ENCODE measurements at places on chromosomes 6 and 20.
A peak's percentile ranks its signal among the peaks of the same experiment; 100 is the strongest.

GRCh38 chr6:139917951-139918630 is 543.6 kb upstream of the CITED2 start:
- DNase-seq = no peak

- DNase-seq = no peak
Observed at GRCh38 chr20:34410336-34410735, 47.3 kb downstream of the ITCH start.

DNA sequence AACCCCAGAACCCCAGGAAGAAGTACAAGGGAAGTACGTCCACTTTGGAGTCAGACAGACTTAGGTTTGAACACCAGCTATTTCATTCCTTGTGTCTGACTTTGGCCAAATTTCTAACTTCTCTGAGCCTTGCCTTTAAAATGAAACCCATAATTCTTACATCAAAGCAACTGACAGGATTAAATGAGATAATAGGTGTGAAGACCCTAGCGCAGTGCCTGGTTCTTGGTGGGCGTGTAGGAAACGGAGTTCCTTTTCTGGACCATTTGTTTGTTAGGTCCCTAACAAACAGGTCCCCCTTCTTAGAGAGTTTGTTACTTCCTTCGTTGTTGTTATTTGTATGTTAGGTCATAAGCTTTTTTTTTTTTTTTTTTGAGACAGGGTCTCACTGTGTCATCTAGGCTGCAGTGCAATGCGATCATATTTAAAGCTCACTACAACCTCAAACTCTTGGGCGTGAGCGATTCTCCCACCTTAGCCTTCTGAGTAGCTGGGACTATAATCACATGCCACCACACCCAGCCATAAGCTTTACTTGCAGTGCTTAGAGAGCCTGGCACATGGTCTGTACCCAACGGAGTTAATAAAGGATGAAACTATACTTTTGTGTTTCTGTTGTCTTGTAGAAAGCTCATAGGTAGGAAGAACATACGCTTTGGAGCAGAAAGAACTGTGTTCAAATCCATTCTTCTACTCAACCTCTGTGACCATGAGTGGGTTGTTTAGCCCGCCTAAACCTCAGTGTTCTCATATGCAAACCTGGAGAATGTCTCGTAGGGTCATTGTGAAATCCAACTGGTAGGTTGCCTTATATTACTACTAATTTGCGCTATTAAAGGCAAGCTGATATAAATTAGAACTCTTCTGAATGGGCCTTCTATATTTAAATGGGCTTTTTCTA is 21.8 kb upstream of the MROH8 start:
- no peak for DNase-seq

DNA sequence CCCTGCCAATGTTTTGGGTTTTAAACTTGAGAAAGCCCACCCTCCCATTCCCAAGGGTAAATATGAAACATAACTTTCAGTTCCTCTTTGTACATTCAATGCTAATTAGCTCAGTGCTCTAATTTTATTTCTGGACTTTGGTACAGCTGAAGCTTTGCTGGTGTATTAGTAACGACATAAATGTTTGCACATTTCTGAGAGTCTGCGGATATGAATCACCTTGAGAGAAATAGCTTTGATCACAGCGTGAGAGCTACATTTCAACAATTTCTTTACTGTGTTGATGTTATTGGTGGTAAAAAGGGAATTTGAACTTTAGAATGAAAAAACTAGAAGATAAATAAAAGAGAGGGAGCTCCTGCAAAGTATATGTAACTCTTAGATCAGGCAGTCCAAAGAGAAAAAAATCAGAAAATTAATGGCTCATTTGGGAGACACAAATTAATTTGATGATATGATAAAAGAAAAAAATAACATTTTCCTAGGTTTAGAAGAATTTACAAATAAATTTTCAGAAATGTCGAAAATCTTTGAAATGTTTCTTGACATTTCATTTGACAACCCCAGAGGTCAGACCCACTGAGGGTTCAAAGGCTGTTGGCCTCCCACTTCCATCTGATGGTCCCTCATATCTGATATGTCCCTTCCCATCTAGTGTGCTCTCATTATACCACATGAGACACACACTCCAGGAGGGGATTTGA is 38.5 kb upstream of the CAP2 start:
- DNase-seq = no peak

GRCh38 chr6:166619912-166620311 is 7.1 kb downstream of the RPS6KA2 start:
- DNase-seq = no peak

DNA sequence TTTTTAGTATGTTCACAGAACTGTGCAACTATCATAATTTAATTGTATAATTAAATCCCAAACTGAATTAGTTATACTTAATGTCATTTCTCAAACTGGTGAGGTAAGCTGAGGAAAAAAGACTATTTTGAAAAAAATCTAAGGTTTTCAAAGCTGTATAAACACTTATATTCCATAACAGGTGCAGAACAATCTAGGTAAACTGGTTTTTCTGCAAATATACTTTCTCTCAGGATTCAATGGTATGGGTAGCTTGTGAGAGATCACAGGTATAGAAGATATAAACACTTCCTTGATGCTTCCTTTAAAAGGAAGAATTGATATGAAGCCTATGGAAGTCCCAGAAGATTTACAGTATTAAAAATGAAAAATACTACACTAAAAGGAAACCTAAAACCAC is 33.7 kb downstream of the NOL7 start:
- DNase-seq = no peak

DNA sequence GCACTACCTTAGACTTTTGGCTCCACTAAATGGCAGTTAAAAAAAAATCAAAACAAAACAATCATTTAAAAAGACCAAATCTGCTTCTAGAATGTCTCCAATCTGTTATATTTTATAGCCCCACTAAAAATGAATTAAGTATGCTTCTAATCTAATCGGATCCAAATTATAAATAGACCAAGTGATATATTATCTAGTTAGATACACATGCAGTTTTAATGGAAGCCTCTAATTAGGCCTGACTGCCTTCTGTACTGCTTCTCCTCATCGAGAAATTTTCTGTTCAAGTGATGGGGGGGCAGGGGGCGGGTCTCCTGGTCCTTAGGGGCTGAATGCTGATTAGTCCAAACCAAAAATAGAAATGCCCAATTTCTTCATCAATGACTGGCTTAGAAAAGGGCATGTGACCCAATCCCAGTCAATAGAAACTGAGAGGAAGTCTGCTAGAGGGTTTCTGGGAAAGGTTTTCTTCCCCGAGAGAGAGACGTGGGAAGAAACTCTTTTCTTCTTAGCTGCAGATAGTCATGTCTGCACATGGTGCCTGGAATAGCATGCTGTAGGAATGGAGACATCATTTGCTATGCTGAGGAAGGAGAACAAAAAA is 6.9 kb downstream of the SESN1 start:
- DNase-seq = no peak

GRCh38 chr6:164927288-164928056 is 381.9 kb downstream of the C6orf118 start:
- peak; percentile 70 for DNase-seq

- no peak for DNase-seq
Observed at GRCh38 chr6:158544428-158544827, 15.5 kb upstream of the TMEM181 start.

DNA sequence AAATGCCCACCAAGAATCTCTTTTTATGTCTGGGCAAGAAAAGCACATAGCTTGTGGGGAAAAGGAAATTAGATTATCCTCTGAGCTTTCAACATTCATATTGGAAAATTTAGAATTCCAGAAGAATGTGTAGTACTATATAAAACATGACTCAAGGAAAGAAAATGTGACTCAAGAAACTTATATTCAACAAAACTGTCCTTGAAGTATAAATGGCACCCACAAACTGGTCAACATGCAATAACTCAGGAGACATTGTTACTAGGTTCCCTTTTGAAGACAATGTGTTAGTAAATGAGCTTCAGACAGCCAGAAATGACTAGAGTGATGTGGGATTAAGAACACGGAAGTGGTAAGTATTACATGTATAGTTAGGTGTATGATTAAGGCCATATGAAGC is 26.1 kb upstream of the TINAG start:
- DNase-seq = no peak

DNA sequence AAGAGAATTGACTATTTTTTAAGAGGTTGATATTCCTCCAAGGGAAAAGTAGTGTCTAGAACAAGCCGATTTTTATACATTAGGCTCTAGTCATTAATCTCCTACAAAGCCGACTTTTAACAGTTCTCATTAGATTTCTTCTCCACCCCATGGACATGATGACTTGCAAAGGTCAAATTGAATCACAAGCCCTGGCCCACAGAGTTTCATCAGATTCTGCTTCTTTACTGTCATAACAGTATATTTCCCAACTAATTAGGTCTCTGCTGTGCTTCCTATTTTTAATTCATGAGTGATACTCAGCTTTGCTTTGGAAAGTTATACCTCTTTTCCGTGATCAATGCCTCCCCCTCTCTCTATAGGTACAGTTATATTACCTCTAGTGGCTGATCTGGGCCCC is 90.6 kb upstream of the ADGRB3 start:
- no peak for DNase-seq

DNA sequence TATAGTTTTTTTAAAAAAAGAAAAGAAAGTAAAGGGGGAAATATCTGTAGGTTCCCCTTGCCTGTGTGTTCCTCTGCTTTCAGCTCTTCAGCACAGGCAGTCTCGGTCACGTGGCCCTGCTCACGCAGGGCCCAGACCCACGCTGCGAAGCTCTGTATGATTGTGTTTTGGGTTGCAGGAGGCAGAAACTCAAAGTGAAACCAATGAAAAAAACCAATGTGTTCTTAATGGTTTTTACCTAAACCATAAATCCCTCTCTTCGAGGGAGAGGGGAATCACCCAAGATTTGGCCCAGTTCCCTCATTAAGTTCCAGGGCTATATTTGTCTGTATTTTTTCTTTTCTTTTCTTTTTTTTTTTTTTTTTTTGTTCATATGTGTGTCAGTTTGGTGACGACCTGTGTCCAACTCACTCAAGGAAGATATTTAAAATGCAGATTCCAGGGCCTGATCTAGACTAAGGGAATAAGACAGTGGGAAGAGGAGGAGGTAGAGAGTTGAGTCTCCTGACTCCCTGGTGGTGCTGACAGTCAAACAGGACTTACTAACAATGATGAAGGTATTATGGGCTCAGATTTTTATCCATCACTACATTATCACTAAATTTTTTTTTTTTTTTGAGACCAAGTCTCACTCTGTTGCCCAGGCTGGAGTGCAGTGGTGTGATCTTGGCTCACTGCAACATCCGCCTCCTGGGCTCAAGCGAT is 33.8 kb upstream of the RREB1 start:
- DNase-seq = peak; percentile 82

GRCh38 chr6:15987569-15987968 is 141.3 kb upstream of the MYLIP start:
- DNase-seq = no peak

- no peak for DNase-seq
Observed at GRCh38 chr6:112475083-112475482, 128.0 kb downstream of the RFPL4B start.

GRCh38 chr20:20603339-20603990 is 109.0 kb downstream of the RALGAPA2 start:
- DNase-seq = no peak

GRCh38 chr6:12147557-12148316 is 135.6 kb downstream of the HIVEP1 start:
- DNase-seq = no peak

- DNase-seq = no peak
Observed at GRCh38 chr6:91822581-91822980, 1235.7 kb upstream of the MAP3K7 start.

GRCh38 chr20:64057628-64058498 is 5.1 kb upstream of the TCEA2 start:
- DNase-seq = peak; percentile 90

- no peak for DNase-seq
Observed at GRCh38 chr6:90107771-90108282, 188.8 kb downstream of the BACH2 start.

DNA sequence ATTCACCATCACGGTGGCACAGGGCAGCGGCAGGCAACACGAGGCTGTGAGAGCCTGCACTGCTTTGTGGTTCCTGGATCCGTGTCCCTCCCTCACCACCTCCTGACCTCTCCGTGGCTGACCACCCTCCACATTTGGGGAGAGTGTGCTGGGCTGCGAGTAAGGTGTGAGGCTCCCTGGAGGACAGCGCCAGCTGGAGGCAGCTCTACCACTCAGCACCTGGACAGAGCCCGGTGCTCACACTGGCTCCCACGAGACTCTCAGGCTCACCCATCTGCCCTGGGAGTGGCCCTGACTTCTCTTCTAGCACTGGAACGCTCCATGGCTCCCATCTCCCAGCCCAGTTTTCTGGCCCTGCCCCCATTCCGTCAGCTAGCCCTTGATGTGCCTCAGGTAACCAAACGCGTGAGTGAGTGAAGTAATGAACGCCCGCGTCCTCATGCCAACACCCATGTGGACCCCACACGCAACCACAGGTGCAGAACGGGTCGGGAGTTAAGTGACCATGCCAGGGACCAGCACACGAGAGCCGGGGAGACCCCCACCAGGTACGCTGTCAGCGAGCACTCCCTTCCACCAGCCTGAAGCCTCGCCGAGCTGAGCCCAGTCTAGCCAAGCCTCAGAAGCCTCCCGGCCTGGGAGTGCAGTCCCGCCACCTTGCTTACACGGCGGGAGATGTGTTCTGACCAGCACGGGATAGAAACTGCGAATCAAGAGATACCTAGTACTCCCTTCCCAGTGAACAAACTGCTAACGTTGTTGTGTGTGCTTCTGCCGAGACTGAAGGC is 137.2 kb downstream of the WDR27 start:
- DNase-seq = no peak

- DNase-seq = no peak
Observed at GRCh38 chr6:18681832-18682503, 294.8 kb downstream of the RNF144B start.

- peak; percentile 42 for DNase-seq
Observed at GRCh38 chr6:117264692-117265409, 507 bp upstream of the VGLL2 start.

GRCh38 chr6:834866-835265 is 141.9 kb upstream of the EXOC2 start:
- DNase-seq = no peak

- DNase-seq = no peak
Observed at GRCh38 chr6:17490724-17491123, 97.3 kb downstream of the CAP2 start.

- DNase-seq = no peak
Observed at GRCh38 chr20:1010659-1011058, 8.5 kb upstream of the RSPO4 start.

DNA sequence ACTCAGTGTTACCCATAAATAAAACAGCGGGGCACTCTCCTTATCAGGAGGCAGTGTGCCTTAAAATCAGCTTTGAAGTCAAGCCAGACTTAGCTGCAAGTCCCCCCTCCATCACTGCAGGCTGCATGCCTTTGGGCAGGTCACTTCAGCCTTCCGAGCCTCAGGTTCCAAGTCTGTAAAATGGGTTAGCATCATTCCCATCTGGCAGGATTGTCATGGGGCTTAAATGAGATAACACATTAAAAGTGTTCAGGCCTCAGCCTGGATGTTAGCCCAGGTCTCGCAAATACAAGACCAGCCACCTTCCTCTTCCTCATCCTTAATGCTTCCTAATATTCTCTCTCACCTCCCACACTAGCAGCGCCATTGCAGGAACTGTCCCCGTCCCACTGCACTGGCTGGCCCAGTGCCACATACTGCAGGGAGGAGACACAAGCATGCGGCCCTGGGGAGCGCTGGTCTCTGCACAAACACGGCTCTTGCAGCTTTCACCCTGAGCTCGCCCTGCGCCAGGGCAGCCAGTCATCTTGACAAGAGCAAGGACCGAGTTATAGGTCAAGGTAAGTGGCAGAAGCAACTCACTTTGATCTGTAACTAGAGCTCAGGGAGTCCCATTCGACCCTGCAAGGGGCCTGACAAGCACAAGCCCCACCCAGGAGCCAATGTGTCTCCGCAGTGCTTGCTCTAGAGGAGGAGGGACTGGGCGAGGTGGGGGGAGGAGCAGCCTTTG is 564.6 kb upstream of the AGPAT4 start:
- no peak for DNase-seq
